Lower lobe of right lung (tissue), 2 donors: ENCODE measurements at places on chromosomes 2 and 18.

GRCh38 chr18:2222270-2223185 lies 348.8 kb downstream of the METTL4 start:
- no peak for DNase-seq

DNA sequence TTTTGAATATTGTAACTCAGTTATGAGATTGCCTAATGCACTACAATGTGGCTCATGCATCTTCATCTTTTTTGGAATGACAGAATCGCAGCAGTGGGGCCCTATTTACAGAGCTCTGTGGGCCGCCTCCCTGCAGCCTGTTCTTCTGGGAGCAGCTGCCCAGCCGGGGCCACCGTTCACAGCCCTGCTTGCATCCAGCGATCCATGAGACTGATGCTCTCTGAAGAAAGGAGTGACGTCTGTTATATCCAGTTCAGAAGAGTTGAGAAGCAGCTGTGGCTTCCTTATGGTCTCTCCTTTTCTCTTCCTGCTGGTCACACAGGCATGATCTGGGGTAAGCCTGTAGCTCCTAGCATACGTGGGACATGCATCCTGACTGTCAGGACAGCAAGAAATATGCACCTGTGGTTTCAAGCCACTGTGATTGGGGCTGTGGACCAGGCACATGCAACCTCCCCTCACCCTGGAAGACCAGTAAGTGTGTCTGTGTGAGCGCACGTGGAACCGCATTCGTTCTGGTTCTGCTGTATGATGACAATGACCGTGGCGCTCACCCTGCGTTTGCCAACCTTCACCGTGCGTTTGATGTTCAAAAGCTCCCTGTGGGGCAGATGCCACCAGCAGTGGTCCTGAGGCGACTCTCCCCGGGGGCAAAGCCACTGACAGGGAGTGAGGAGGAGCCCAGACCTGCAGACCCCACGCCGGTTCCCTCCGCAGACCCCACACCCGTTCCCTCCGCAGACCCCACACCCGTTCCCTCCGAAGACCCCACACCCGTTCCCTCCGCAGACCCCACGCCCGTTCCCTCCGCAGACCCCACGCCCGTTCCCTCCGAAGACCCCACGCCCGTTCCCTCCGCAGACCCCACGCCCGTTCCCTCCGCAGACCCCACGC lies 189.8 kb downstream of the TMEM18 start:
- DNase-seq, result no peak

DNA sequence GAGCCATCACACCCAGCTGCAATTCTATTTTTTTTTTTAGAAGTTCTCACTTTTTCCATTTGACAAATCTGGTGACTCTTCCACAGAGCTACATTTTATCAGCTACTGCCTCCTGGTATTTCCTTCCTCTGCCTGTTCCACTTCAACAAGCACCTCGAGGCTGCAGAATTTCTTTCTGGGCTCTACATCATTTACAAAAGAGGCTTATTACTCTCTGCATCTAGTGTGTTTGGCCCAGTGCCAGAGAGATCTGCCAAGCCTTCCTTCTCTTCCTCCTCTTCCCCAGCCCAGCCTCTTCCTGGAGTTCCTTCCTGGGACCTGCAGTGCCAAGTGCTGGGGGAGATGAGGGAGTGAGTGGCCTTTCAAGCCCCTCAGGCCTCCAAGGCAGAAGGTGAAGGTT lies 119.6 kb upstream of the ITGA6 start:
- no peak for DNase-seq

GRCh38 chr18:23228102-23229061 lies 93.1 kb downstream of the CABLES1 start:
- no peak for DNase-seq

GRCh38 chr2:3729786-3730185 lies 26.4 kb downstream of the DCDC2C start:
- no peak for DNase-seq

GRCh38 chr2:26552641-26553374 lies 74.9 kb upstream of the OTOF start:
- DNase-seq, result no peak

GRCh38 chr2:174094542-174094941 lies 129.4 kb upstream of the SP3 start:
- no peak for DNase-seq
